ENCODE measurements at places on chromosomes 7 and 10. TPM values are rescaled to one million over a fixed set of nuclear protein-coding genes. Genes with fewer than 3 reads are reported as not detected.
A peak's percentile ranks its signal among the peaks of the same experiment; 100 is the strongest.

DNA sequence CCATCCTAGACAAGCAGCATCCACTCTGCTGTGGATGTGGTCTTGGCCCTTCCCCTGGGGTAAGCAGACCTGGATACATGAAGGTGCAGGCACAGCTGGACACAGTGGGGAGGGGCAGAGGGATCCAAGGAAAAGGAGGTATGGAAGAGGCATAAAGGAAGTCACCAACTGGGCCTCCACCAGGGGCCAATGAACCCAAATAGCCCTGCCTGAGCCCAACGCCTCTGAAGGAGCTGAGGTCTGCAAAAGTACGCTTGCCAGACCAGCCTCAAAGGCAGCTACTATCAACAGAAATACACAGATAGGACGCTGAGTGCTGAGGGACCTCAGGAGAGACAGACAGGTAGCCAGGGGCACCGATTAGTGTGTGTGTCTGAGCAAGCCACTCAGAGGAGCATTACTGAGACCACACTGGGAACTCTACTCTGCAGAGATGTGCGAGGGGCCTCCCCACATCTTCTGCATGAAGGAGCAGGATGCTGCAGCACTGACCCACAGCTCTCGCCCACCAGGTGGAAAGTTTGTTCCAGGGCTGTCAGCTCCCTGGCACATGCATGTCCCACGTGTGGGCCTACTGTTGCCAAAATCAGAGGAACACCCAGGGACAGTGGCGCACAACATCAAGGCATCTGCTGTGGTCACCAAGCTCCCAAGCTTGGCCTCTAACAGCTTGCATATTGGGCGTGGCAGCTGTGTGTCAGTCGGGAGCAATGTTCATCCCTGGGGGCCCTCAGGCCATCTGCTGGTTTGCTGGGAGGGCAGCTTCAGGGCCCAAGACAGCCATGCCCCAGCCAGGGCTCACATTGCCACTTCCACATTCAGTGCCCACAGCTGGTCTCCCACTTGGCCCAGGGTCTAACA is 40.0 kb downstream of the MKI67 start:
- no peaks in the 10 kb centered on the region for H3K4me1 ChIP-seq
- H3K27ac ChIP-seq: no peak overlapping the region
- no peaks in the 10 kb centered on the region for H3K36me3 ChIP-seq
- no peak overlapping the region for H3K4me3 ChIP-seq
- no peak for DNase-seq
- peaks cover 11% of the 10 kb centered on the region for H3K27me3 ChIP-seq

DNA sequence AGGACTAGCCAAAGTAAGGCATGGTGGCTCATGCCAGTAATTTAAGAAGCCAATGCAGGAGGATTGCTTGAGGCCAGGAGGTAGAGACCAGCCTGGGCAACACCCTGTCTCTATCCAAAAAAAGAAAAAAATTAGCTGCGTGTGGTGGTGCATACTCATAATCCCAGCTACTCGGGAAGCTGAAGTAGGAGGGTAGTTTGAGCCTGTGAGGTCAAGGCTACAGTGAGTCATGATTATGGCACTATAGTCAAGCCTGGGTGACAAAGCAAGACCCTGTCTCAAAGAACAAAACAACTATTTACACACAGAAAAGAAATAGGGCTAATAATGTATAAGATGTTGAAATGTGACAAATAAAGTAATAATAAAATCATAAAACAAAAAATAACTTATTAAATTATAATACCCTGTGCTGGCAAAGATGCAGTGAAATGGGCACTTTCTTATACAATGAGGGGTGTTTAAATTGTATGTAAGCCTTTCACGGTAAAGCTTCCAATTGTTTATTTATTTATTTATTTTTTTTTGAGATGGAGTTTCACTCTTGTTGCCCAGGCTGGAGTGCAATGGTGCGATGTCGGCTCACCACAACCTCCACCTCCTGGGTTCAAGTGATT is 175.2 kb downstream of the TPST1 start:
- H3K4me3 ChIP-seq: no peak overlapping the region
- DNase-seq: no peak
- H3K36me3 ChIP-seq: peaks cover 23% of the 10 kb centered on the region
- H3K27me3 ChIP-seq: no peaks in the 10 kb centered on the region
- no peak overlapping the region for H3K27ac ChIP-seq

- H3K36me3 ChIP-seq: no peaks in the 10 kb centered on the region
- no peaks in the 10 kb centered on the region for H3K4me1 ChIP-seq
- H3K27ac ChIP-seq: no peak overlapping the region
- no peak overlapping the region for H3K4me3 ChIP-seq
These were observed 25.6 kb upstream of the CRTAC1 start for GRCh38 chr10:98055841-98056516.

GRCh38 chr10:106224676-106225075 is 939.8 kb downstream of the SORCS1 start:
- no peaks in the 10 kb centered on the region for H3K27me3 ChIP-seq
- H3K4me1 ChIP-seq: no peaks in the 10 kb centered on the region
- no peak overlapping the region for H3K4me3 ChIP-seq
- no peak for DNase-seq
- H3K27ac ChIP-seq: no peak overlapping the region

DNA sequence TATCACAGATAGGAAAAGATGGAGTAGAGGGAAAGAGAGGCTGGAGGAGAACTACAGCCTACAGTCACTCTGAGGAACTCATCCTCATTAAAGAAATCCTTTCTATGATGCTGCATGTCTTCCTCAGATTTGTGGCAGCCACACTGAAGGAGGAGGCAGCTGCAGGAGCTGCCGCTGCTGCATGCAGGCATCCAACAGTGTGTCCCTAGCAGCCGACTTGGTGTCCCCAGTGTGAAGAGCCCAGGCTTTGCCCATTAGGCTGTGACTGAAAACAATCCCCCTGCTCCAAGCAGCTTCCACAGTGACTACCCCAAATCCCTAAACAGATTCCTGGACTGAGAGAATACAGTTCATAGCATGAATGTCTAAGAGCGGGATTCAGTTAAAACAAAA is 23.1 kb downstream of the SKIDA1 start:
- H3K4me1 ChIP-seq: peaks cover 38% of the 10 kb centered on the region
- no peak overlapping the region for H3K4me3 ChIP-seq
- H3K27me3 ChIP-seq: peaks cover 18% of the 10 kb centered on the region
- H3K36me3 ChIP-seq: no peaks in the 10 kb centered on the region

DNA sequence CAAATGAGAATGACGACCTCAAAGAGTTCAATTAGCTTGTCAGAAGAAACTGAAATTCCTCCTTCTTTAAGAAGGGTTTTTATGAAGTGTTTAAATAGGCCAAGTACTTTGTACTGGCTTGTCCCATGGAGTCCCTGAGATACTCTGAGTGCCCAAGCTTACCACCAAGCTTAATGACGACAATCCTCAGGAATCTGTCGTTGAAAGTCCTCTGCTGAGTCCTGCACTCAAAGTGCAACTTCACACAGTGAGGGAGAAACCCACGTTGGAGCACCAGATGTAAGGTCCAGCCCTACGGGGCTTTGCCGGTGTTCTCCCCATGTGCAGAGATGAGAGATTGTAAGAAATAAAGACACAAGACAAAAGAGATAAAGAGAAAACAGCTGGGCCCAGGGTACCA is 42.8 kb upstream of the AKR1C2 start:
- H3K27ac ChIP-seq: no peak overlapping the region
- peaks cover 21% of the 10 kb centered on the region for H3K4me1 ChIP-seq
- DNase-seq: no peak
- H3K36me3 ChIP-seq: peaks cover 4% of the 10 kb centered on the region
- H3K27me3 ChIP-seq: no peaks in the 10 kb centered on the region

- peaks cover 6% of the 10 kb centered on the region for H3K4me1 ChIP-seq
- H3K27ac ChIP-seq: no peak overlapping the region
- no peak for DNase-seq
- H3K27me3 ChIP-seq: peaks cover 18% of the 10 kb centered on the region
These were observed 89.1 kb upstream of the HABP2 start for GRCh38 chr10:113463777-113464176.

DNA sequence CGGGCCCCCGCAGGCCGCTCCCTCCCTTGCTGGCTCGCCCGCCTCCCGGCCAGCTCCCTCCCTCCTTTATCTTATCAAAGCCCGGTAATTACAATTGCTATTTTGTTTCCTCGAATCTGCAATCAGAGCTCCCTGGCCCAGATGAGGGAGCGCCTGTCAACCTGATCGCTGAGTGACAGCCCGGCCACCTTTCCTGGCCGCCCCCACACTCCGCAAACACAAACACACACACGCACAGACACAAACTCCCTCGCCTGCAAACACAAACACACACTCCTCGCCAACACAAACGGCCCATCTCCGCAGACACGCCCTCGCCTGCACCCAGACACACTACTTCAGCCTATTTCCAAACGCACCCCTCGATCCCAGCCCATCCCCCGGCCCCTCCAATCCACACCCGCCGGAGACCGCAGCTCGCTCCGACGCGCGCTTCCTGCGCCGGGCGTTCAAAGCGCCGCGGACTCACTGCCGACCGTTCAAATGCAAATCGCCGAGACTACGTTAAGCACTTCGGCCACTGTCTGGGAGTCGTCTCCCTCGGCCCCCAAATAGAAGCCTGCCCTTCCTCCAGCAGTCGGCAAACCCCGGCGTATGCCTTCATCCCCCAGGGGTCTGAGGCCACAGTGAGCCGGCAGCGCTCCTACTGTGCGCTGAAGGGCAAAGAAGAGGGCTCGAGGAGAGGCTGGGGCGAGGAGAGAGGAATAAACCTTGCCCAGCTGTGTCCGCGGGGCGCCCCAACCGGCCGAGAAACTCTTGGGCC is 3.0 kb upstream of the FGF8 start:
- no peaks in the 10 kb centered on the region for H3K36me3 ChIP-seq
- H3K27ac ChIP-seq: peak overlapping the region; percentile 42
- peaks cover 29% of the 10 kb centered on the region for H3K4me1 ChIP-seq
- peak overlapping the region; percentile 63 for H3K4me3 ChIP-seq

DNA sequence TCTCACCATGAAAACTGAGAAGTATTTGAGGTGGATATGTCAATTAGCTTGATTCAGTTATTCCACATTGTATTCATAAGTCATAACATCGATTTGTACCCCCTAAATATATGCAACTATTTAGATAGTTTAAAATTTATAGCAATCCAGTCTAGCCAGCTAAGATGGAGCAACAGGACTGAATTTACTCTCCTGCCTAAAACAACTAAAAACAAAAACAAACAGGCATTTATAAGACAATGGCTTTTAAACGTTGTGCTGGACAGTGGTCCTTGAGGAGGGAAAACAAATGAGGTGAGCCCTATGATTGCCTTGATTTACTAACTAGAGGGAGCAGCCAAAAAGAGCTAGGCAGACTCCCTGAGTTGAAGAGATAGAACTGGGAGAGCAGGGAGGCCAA is 814 bp upstream of the GPAM start:
- no peaks in the 10 kb centered on the region for H3K27me3 ChIP-seq
- peaks cover 5% of the 10 kb centered on the region for H3K36me3 ChIP-seq
- H3K4me3 ChIP-seq: peak overlapping the region; percentile 95
- no peak overlapping the region for H3K27ac ChIP-seq

- peaks cover 5% of the 10 kb centered on the region for H3K27me3 ChIP-seq
- no peaks in the 10 kb centered on the region for H3K36me3 ChIP-seq
- H3K27ac ChIP-seq: no peak overlapping the region
- H3K4me3 ChIP-seq: no peak overlapping the region
These were observed 144.5 kb downstream of the REEP3 start for GRCh38 chr10:63665670-63666134.

DNA sequence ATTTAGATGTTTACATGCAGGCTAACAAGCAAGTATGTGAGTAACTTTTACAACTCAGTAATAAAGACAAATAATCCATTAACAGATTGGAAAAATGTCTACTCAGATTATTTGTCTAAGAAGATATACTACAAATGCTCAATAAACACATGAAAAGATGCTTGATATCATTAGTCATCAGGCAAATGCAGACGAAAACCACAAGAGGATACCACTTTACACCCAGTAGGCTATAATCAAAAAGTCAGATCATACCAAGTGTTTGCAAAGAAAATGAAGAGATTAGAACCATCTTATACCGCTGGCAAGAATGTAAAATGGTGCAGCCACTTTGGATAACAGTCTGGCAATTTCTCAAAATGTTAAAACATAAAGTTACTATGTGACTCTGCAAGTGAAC is 84.1 kb downstream of the MALSU1 start:
- no peak overlapping the region for H3K27ac ChIP-seq
- H3K36me3 ChIP-seq: peaks cover 23% of the 10 kb centered on the region
- peaks cover 21% of the 10 kb centered on the region for H3K4me1 ChIP-seq
- no peaks in the 10 kb centered on the region for H3K27me3 ChIP-seq
- H3K4me3 ChIP-seq: no peak overlapping the region
- no peak for DNase-seq

- H3K4me1 ChIP-seq: no peaks in the 10 kb centered on the region
- DNase-seq: no peak
- no peak overlapping the region for H3K27ac ChIP-seq
- no peak overlapping the region for H3K4me3 ChIP-seq
- no peaks in the 10 kb centered on the region for H3K27me3 ChIP-seq
- no peaks in the 10 kb centered on the region for H3K36me3 ChIP-seq
These were observed 22.1 kb downstream of the CLDN12 start for GRCh38 chr7:90425376-90425775.

- H3K27me3 ChIP-seq: no peaks in the 10 kb centered on the region
- H3K36me3 ChIP-seq: peaks cover 5% of the 10 kb centered on the region
- no peaks in the 10 kb centered on the region for H3K4me1 ChIP-seq
- no peak overlapping the region for H3K27ac ChIP-seq
These were observed 41.8 kb downstream of the FAM204A start for GRCh38 chr10:118300320-118300719.

GRCh38 chr7:102215256-102215655 is 71.4 kb upstream of the SH2B2 start:
- no peak for DNase-seq
- H3K4me1 ChIP-seq: no peaks in the 10 kb centered on the region
- H3K27me3 ChIP-seq: no peaks in the 10 kb centered on the region

- no peaks in the 10 kb centered on the region for H3K36me3 ChIP-seq
- H3K4me1 ChIP-seq: no peaks in the 10 kb centered on the region
- H3K4me3 ChIP-seq: no peak overlapping the region
These were observed 285.6 kb downstream of the HGF start for GRCh38 chr7:81484261-81484660.

DNA sequence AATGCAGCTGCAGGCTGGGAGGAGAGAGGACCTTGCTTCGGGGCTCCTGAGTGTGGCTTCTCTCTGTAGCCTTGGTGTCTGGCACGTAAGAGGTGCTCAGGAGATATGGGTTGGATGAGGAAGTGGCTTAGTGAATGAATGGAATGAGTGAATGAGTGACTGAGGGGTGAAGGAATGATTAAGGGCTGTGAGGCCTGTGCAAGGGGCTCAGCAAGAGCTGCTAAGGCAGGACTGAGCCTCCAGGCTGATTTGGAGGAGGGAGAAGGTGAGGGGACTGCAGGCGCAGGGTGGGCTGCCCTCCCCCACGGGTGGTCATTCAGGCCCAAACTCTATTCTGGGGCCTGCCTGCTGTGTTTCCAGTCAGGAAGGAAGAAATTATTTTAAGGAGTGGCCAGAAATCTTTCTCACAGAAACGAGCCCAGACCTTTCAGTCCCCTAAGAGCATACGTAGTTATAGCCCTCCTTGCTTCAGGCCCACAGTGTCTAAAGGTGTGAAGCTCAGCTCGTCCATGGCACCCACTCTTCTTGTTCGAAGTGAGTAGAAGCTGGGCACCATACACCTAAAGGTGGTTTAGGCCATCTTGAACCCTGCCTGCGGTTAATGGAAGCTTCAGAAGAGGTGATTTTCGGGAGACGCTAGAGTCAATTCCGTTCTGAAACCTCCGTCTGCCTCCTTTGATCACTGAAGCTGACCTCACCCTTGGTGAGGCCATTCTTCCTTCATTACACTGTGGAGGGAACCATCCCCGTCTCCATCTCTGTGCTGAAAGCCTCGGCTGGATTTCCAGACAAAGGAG is 49.5 kb upstream of the SAMD8 start:
- no peak for DNase-seq
- no peak overlapping the region for H3K4me3 ChIP-seq
- H3K36me3 ChIP-seq: no peaks in the 10 kb centered on the region
- H3K4me1 ChIP-seq: peaks cover 5% of the 10 kb centered on the region

The CYP3A7 gene
- total RNA-seq: not detected

The GSTO2 gene
- total RNA-seq: 9.6 TPM

The AKR1C3 gene
- 4.6 TPM for total RNA-seq

The KIF5B gene
- 111 TPM for total RNA-seq

The EPDR1 gene
- total RNA-seq: 2.8 TPM

The POLL gene
- total RNA-seq: 49.3 TPM

The GRM8 gene
- 4.2 TPM for total RNA-seq

The TAF3 gene
- 9.4 TPM for total RNA-seq
